ENCODE measurements at places on chromosomes 6 and 20. TPM values are rescaled to one million over a fixed set of nuclear protein-coding genes. Genes with fewer than 3 reads are reported as not detected.

DNA sequence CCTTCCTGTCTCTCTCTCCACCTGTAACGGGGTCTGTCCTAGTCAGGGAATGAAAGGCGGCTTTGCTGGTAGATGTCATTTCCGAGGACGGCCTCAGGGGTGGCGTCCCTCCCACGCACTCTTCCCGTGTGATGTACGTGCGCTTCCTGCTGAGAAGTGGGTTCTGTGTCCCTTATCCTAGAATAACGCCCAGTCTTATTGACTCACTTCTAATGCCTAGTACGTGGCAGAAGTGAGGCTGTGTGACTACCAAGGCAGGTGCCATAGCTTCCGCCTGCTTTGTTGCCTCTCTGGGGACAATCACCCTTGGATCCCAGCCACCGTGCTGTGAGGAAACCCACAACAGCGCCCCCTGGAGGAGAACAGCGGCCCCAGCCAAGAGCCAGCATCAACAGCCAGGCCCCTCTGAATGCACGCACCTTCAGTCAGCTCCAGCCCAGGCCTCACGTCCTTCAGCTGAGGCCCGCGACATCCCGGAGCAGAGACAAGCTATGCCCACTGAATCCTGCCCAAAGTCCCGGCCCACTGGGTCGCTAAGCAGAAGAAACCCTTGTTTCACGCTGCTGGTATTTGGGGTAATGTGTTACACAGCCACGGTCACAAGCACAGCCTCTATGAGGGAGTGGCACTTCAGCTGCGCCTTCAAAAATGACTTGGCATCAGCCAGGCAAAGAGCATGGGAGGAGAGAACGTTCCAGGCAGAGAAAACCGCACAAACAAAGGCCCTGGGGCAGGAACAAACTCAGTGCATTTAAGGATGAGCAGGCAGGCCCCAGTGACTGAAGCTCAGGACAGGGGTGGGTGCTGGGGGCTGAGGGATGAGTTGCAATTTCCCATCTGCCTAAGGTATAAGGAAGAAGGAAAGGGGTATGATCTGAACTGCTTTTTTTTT is 224.2 kb downstream of the NFATC2 start:
- no peak overlapping the region for H3K4me3 ChIP-seq
- H3K27me3 ChIP-seq: peaks cover 2% of the 10 kb centered on the region
- H3K4me1 ChIP-seq: no peaks in the 10 kb centered on the region
- H3K27ac ChIP-seq: no peak overlapping the region
- DNase-seq: peak; percentile 90

GRCh38 chr20:19264191-19264590 is 51.7 kb downstream of the SLC24A3 start:
- DNase-seq: no peak
- peaks cover 3% of the 10 kb centered on the region for H3K4me1 ChIP-seq
- H3K27me3 ChIP-seq: no peaks in the 10 kb centered on the region
- no peaks in the 10 kb centered on the region for H3K36me3 ChIP-seq
- no peak overlapping the region for H3K4me3 ChIP-seq

- no peak overlapping the region for H3K4me3 ChIP-seq
- no peak for DNase-seq
- no peaks in the 10 kb centered on the region for H3K4me1 ChIP-seq
- no peak overlapping the region for H3K27ac ChIP-seq
- no peaks in the 10 kb centered on the region for H3K27me3 ChIP-seq
- H3K36me3 ChIP-seq: no peaks in the 10 kb centered on the region
Observed at GRCh38 chr6:44024574-44025219, 102.6 kb downstream of the MRPL14 start.

- no peaks in the 10 kb centered on the region for H3K4me1 ChIP-seq
- no peak for DNase-seq
- no peaks in the 10 kb centered on the region for H3K27me3 ChIP-seq
- no peak overlapping the region for H3K4me3 ChIP-seq
- H3K36me3 ChIP-seq: no peaks in the 10 kb centered on the region
- H3K27ac ChIP-seq: no peak overlapping the region
Observed at GRCh38 chr6:4370066-4370465, 234.7 kb upstream of the ECI2 start.

- no peak overlapping the region for H3K27ac ChIP-seq
- DNase-seq: no peak
- H3K4me3 ChIP-seq: no peak overlapping the region
- H3K4me1 ChIP-seq: no peaks in the 10 kb centered on the region
- no peaks in the 10 kb centered on the region for H3K27me3 ChIP-seq
Observed at GRCh38 chr6:159577564-159577963, 115.5 kb downstream of the SOD2 start.

DNA sequence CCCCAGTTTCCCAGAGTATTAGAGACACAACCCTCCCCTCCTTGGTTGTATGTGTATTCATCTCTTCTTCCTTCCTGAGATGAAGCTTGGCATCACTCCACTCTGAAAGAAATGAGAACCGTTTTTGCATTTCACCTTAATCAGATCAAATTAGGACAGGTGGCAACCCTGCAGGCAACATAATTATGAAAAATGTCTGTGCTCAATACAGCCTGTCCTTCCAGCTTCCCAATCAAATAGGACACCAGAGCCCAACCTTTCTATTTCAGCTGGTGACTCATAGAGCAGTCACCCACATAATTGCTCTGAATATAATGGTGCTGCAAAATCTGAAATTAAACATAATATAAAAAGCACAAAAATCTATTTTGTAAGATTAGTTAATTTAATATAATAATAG is 310.2 kb upstream of the AGPAT4 start:
- H3K36me3 ChIP-seq: no peaks in the 10 kb centered on the region
- DNase-seq: no peak
- H3K4me1 ChIP-seq: no peaks in the 10 kb centered on the region
- H3K4me3 ChIP-seq: no peak overlapping the region

DNA sequence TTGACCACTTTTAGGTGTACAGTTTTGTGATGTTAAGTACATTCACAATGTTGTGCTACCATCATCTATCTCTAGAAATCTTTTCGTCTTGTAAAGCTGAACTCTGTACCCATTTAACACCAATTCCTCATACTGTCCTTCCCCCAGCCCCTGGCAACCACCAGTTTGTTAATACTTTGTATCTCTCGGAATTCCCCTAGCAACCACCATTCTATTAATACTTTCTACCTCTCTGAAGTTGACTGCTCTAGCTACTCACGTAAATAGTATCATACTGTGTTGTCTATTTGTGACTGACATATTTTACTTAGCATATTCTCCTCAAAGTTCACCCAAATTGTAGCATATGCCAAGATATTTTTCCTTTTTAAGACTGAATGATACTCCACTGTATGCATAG is 82.3 kb upstream of the CLDN20 start:
- H3K4me1 ChIP-seq: peaks cover 12% of the 10 kb centered on the region
- no peak for DNase-seq
- no peaks in the 10 kb centered on the region for H3K27me3 ChIP-seq

- no peaks in the 10 kb centered on the region for H3K27me3 ChIP-seq
- no peaks in the 10 kb centered on the region for H3K36me3 ChIP-seq
- no peak overlapping the region for H3K27ac ChIP-seq
- H3K4me1 ChIP-seq: no peaks in the 10 kb centered on the region
Observed at GRCh38 chr6:118775381-118775780, 118.6 kb upstream of the ASF1A start.

DNA sequence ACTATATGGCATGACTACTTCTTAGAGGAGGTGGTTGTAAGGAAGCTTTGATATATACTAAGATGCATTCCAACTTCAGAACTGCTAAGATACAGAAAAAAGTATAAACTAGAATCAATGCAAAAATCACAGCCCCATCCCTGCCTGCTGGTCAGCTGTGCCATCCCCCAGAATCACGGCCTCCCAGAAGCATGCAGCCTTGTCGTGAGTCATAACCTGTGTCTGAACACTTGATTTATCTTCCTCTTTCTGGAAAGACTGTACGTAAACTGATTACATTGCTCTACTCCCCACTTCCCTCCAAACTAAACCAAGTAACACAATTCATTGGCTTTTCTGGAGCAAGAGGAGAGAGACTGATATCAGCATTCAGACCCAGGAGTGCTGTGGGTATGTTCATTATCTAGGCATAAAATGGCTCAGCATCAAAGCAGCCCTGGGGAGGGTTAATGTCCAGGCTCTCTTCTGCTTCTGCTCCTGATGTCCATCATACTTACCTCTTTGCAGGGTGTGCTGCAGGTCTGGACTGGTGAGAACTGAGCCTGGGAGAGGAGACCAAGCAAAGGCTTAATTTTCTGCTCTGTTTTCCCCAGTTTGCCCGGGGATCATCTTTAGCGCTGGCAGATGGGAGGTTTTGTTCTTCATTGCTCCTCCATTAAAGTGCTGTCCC is 18.4 kb downstream of the SCP2D1 start:
- no peak overlapping the region for H3K27ac ChIP-seq
- DNase-seq: no peak
- no peaks in the 10 kb centered on the region for H3K4me1 ChIP-seq
- no peaks in the 10 kb centered on the region for H3K27me3 ChIP-seq
- no peaks in the 10 kb centered on the region for H3K36me3 ChIP-seq
- no peak overlapping the region for H3K4me3 ChIP-seq

GRCh38 chr6:148157841-148158240 is 184.8 kb upstream of the SASH1 start:
- H3K36me3 ChIP-seq: no peaks in the 10 kb centered on the region
- H3K4me1 ChIP-seq: no peaks in the 10 kb centered on the region

- no peak overlapping the region for H3K27ac ChIP-seq
- DNase-seq: no peak
- no peak overlapping the region for H3K4me3 ChIP-seq
- H3K4me1 ChIP-seq: peaks cover 7% of the 10 kb centered on the region
Observed at GRCh38 chr6:15359335-15359862, 113.5 kb downstream of the JARID2 start.

DNA sequence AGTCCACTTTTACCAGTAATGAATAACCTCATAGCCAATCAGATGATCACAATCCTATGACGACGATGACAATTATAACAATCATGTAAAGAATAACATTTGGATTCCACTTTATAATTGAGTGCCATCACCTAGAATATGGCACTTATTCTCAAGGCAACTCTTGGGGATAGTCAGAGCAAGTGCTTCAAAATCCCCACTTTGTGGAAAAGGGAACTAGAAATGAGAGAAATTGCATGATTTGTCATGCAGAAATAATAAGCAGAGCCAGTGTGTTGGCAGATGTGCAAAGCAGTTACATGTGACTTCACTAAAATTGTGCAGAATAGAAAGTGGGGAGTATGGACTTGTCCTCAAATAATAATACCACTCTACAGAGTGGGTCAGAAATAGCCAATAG is 41.3 kb downstream of the FRK start:
- no peaks in the 10 kb centered on the region for H3K27me3 ChIP-seq
- DNase-seq: peak; percentile 43
- peaks cover 5% of the 10 kb centered on the region for H3K4me1 ChIP-seq
- H3K27ac ChIP-seq: no peak overlapping the region
- H3K36me3 ChIP-seq: no peaks in the 10 kb centered on the region

DNA sequence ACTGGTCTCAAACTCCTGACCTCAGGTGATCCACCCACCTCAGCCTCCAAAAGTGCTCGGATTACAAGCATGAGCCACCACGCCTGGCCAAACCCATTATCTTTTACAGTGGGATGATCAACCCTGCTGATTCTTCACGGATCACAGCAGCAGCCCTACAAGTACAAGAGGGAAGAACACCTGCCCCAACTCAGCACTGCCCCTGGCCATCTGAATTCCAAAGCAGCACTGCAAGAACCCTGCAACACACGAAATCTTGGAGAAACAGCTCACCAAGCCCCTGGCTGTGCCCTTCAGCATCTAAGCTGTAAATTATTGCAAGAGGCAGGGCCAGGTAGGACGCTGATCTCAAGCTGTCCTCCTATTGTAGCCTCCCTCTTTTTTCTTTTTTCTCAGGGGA is 54.5 kb upstream of the MC3R start:
- H3K27ac ChIP-seq: no peak overlapping the region
- H3K27me3 ChIP-seq: no peaks in the 10 kb centered on the region
- H3K4me3 ChIP-seq: no peak overlapping the region

GRCh38 chr20:44407402-44408184 is 52.1 kb downstream of the HNF4A start:
- no peaks in the 10 kb centered on the region for H3K36me3 ChIP-seq
- no peak for DNase-seq
- no peaks in the 10 kb centered on the region for H3K27me3 ChIP-seq
- H3K4me3 ChIP-seq: no peak overlapping the region

- no peaks in the 10 kb centered on the region for H3K27me3 ChIP-seq
- H3K36me3 ChIP-seq: no peaks in the 10 kb centered on the region
- H3K4me3 ChIP-seq: no peak overlapping the region
- DNase-seq: no peak
- no peak overlapping the region for H3K27ac ChIP-seq
- H3K4me1 ChIP-seq: no peaks in the 10 kb centered on the region
Observed at GRCh38 chr6:116745176-116745575, 20.3 kb downstream of the FAM162B start.

GRCh38 chr20:32991792-32992641 is 12.2 kb downstream of the SUN5 start:
- no peak overlapping the region for H3K27ac ChIP-seq
- H3K4me3 ChIP-seq: no peak overlapping the region

DNA sequence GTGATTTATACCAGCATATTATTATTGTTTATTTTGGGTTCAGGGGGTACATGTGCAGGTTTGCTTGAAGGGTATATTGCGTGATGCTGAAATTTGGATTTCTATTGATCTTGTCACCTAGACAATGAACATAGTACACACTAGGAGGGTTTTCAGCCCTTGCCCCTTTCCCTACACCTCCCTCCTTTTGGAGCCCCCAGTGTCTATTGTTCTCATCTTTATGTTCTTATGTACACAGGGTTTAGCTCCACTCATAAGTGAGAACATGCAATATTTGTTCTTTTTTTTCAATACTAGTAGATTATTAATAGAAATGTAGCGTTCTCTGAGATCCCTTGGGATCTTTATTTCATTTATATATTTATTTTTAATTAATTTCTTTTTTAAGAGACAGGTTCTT is 79.2 kb upstream of the MRAP2 start:
- no peaks in the 10 kb centered on the region for H3K4me1 ChIP-seq
- H3K4me3 ChIP-seq: no peak overlapping the region
- no peak overlapping the region for H3K27ac ChIP-seq
- DNase-seq: no peak
- H3K36me3 ChIP-seq: peaks cover 18% of the 10 kb centered on the region

- H3K27me3 ChIP-seq: no peaks in the 10 kb centered on the region
- no peak for DNase-seq
- no peak overlapping the region for H3K4me3 ChIP-seq
- peaks cover 8% of the 10 kb centered on the region for H3K4me1 ChIP-seq
- no peaks in the 10 kb centered on the region for H3K36me3 ChIP-seq
Observed at GRCh38 chr6:73339340-73339739, 14.7 kb downstream of the DPPA5 start.

GRCh38 chr6:138891255-138891986 is 95.5 kb downstream of the ECT2L start:
- no peak overlapping the region for H3K27ac ChIP-seq
- H3K27me3 ChIP-seq: no peaks in the 10 kb centered on the region
- no peak overlapping the region for H3K4me3 ChIP-seq
- no peak for DNase-seq
- no peaks in the 10 kb centered on the region for H3K4me1 ChIP-seq

- no peak overlapping the region for H3K4me3 ChIP-seq
- no peak overlapping the region for H3K27ac ChIP-seq
- no peak for DNase-seq
- H3K36me3 ChIP-seq: no peaks in the 10 kb centered on the region
- H3K4me1 ChIP-seq: no peaks in the 10 kb centered on the region
Observed at GRCh38 chr6:165662041-165662748, 846 bp downstream of the PDE10A start.

The WFDC10B gene
- total RNA-seq: not detected

The SHLD1 gene
- total RNA-seq: 13.1 TPM

The TSPO2 gene
- not detected for total RNA-seq

The MROH8 gene
- total RNA-seq: 1.9 TPM

The SLC18B1 gene
- total RNA-seq: 0.72 TPM

The ADAM33 gene
- total RNA-seq: not detected

The OLIG3 gene
- total RNA-seq: not detected

The SIRPA gene
- total RNA-seq: 0.36 TPM

The PLA2G7 gene
- total RNA-seq: not detected

The XKR7 gene
- total RNA-seq: under 0.01 TPM

The KCNK16 gene
- not detected for total RNA-seq
